Upper lobe of left lung (tissue), 6 donors: ENCODE measurements at places on chromosomes 16 and 17.

- no peaks in the 10 kb centered on the region for H3K27me3 ChIP-seq
- H3K36me3 ChIP-seq: peaks cover 7% of the 10 kb centered on the region
- H3K27ac ChIP-seq: peak overlapping the region; percentile 97
- DNase-seq: peak; percentile 93
- H3K4me3 ChIP-seq: peak overlapping the region; percentile 88
Measured at GRCh38 chr17:75270218-75270965, 639 bp downstream of the MIF4GD start.

DNA sequence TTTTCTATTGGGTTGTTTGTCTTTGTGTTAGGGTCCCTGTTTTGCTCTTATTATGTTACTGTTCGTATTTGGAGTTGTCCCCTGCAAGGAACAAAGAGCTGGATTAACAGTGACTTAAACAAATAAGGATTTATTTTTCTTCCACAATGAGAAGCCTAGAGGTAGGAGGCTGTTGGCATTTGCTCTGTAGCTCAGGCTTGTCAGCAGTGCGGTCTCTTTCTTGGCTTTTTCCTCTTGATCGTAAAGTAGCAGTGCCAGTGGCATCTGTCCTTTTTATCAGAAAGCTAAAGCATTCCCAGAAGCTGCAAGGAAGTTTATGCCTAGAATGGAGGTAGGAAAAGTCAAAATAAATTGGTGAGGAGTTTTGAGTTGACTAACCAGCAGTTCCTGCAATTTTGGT, 154.1 kb downstream of the HS3ST4 start:
- H3K27me3 ChIP-seq: no peaks in the 10 kb centered on the region
- no peak overlapping the region for H3K27ac ChIP-seq
- H3K4me1 ChIP-seq: no peaks in the 10 kb centered on the region

DNA sequence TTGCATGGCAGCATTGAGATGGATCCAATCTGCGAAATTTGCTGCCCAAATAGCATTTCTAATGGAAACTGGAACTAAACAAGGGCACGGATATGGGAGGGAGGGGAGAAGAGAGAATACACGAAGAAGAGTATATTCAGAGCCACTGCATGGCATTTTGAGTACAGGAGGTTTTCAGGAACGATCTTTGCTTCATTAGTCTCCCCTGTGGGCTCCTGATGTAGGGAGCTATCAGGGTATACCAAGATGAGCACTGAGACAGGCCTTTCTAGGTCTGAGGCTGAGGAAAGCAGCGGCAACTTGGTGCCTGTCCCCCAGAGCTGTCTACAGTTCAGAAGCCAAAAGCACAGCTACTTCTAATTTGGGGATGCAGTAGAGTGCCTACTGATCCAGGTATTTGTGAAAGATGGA, 257.7 kb upstream of the PMFBP1 start:
- no peak overlapping the region for H3K27ac ChIP-seq
- H3K4me3 ChIP-seq: no peak overlapping the region
- no peaks in the 10 kb centered on the region for H3K36me3 ChIP-seq
- no peak for DNase-seq
- H3K27me3 ChIP-seq: no peaks in the 10 kb centered on the region

GRCh38 chr17:2090804-2091534, 36.1 kb downstream of the HIC1 start:
- H3K4me1 ChIP-seq: peaks cover 68% of the 10 kb centered on the region
- no peak overlapping the region for H3K4me3 ChIP-seq
- H3K27me3 ChIP-seq: no peaks in the 10 kb centered on the region
- no peak for DNase-seq
- peak overlapping the region; percentile 31 for H3K27ac ChIP-seq

GRCh38 chr16:66512272-66513110, 37.4 kb downstream of the TK2 start:
- no peak for DNase-seq
- H3K36me3 ChIP-seq: no peaks in the 10 kb centered on the region
- H3K4me3 ChIP-seq: no peak overlapping the region

DNA sequence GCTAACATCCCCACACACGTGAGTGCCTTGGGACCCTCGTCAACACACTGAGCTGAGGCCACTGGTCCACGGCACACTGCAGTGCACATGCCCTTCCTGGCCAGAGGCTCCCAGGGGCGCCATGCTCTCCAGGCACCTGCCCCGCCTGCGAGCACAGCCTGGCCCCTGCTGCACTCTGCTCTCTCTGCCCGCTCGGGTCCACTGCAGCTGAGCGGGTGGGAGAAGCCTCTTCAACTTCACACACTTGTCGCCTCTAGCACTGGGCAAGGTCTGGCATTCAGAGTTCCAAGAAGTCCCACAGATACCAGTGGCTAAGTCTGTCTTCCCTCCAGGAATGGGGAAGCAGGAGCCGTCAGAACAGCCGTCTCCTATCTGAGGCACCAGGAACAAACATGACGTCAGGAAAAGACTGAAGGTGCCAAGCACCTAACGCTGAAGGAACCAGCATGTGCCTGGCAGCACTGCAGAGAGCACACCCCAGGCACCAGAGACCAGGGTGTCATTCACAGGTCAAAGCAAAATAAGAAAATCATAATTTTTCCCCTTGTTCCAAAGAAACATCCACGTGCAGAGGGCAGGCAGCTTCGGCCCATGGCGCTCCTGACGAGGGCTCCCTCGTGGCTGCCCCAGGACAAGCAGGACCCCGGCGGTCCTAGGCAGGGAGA, 82.9 kb downstream of the ZNF778 start:
- peak; percentile 61 for DNase-seq
- H3K27me3 ChIP-seq: no peaks in the 10 kb centered on the region
- peaks cover 3% of the 10 kb centered on the region for H3K36me3 ChIP-seq
- no peak overlapping the region for H3K4me3 ChIP-seq

- H3K4me3 ChIP-seq: peak overlapping the region; percentile 85
- DNase-seq: no peak
- peaks cover 75% of the 10 kb centered on the region for H3K4me1 ChIP-seq
- no peaks in the 10 kb centered on the region for H3K36me3 ChIP-seq
- peak overlapping the region; percentile 98 for H3K27ac ChIP-seq
Measured at GRCh38 chr17:42675965-42676423, 800 bp downstream of the PLEKHH3 start.

- H3K4me3 ChIP-seq: no peak overlapping the region
- H3K36me3 ChIP-seq: no peaks in the 10 kb centered on the region
- peaks cover 7% of the 10 kb centered on the region for H3K4me1 ChIP-seq
- no peak overlapping the region for H3K27ac ChIP-seq
- H3K27me3 ChIP-seq: no peaks in the 10 kb centered on the region
Measured at GRCh38 chr17:9211133-9211765, 189.9 kb downstream of the NTN1 start.

DNA sequence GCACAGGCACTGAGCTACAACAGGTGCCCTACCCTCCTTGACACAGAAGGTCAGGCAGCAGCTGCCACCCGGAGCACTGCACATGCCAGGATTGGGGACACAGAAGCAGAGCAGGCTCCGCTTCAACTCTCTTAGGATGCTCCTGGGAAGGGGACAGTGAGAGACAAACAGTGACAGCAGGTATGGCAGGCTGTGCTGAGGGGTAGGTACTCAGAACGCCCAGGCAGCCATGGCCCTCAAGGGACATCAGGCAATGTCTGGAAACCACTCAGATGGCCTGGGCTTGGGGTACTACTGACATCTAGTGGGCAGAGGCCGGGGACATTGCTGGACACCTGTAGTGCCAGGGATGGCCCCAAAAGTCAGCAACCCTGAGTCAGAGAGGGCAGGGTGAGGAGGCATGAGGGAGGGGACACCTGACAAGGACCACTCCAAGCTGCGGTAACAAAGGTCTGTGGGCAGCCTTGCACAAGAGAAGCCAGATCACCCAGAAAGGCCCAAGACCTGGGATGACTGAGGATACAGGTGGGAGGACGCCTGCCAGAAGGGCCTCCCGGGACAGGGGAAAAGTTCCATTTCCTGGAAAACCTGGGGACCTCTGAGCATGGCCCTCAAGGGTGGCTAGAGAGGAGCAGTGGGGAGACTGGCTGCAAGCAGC, 21.2 kb downstream of the PEMT start:
- H3K4me1 ChIP-seq: peaks cover 29% of the 10 kb centered on the region
- H3K27me3 ChIP-seq: no peaks in the 10 kb centered on the region
- H3K36me3 ChIP-seq: no peaks in the 10 kb centered on the region
- no peak overlapping the region for H3K27ac ChIP-seq

DNA sequence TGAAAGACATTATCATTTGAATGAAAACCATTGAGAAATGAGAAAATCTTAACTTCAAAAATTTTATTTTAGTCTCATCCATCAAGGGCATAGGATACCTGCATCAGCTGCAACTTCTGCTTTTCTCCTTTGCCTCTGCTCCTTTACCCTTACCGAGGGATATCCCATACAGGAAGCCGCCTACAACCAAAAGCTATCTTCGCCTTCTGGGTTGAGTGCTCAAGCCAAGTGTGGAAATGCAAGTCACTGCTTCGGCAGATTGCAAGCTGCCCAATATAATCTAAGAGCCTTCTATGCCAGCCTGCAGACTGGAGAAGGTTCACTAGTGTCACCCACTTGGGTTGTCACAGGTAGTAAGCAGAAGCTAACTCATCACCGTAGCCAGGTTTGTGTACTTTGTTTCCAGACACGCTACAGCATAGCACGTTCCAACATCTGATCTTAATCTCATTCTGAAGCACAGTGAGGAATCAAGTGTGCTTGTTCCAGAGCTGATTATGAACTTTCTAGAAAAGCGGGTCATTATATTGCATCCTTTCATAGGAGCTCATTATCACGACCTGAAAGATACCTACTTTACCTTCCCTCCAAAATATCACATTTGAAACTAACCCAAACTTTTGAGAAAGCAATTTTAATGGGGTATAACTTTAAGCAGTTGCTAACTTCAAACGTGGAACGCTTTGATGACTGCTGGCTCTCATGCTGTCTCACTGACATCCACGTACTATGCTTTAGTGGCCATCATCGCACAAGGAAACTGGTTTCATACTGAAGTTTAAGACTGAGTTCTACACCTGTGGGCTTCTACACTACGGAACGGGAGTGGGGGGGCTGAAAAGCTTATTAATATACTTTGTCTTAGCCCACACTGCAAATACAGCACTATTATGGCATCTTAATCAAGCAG, 8.0 kb upstream of the UNK start:
- DNase-seq: no peak
- peak overlapping the region; percentile 60 for H3K27ac ChIP-seq
- peaks cover 25% of the 10 kb centered on the region for H3K4me1 ChIP-seq
- H3K4me3 ChIP-seq: peak overlapping the region; percentile 97
- no peaks in the 10 kb centered on the region for H3K27me3 ChIP-seq
